Central memory CD8-positive, alpha-beta T cell (primary cell): ENCODE measurements at places on chromosomes 5 and 9.

GRCh38 chr9:96116275-96117064 lies 185.5 kb downstream of the HSD17B3 start:
- no peak for DNase-seq

DNA sequence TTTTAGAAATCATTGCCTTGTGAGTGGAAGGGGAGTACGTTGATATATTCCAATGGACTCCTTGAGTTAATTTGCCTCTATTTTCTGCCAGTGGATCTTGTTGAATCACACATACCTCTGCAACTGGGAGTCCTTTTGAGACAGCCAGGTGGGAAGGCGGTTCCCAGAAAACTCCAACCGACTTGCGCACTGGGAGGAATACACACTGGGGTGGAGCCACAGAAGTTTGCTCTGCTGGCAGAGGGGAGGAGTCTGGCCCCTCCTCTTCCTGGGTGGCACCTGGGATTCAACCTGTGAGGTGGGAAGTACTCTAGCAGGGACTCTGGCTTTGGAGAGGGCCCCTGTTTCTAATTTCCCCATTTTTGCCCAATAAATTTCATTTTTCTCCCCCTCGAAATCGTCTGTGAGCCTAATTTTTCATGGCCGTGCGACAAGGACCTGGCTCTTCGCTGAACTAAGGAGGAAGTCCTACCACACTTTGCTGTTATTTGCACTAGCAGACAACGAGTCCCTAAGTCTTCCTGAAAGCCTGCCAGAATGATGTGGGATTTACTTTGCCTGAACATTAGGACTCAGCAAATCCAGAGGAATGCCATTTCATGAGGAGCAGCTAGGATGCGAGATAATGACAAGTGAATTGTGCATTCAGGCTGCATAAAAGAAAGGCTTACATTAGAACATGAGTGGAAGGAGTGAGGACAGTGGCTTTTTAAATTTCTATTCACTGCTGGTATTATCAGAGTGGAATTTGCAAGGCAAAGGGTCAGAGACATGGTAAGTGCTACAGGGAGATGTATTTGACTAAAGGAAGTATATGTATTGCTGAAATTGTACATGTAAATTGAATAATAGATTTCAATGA lies 67.2 kb downstream of the PRLR start:
- DNase-seq = no peak

DNA sequence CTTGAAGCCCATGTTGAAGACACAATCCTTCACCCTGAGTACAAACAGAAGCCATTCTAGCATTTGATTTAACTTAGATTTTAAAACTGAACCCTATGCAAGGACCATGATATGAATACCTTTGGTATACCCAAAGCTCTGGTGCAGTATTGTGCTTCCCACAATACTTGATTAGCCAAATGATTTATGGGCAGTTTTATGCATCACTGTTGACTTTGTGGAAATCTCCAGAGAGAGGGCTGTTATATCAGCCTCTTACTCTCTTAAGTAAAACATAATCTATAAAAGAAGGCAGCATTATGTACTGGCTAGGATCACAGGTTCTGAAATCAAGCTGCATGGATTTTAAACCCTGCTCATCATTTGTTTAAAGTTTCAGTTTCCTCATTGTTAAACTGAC lies 762.8 kb downstream of the EFNA5 start:
- DNase-seq = no peak

- DNase-seq = no peak
Measured at GRCh38 chr5:71533142-71533541, 54.0 kb upstream of the MCCC2 start.

DNA sequence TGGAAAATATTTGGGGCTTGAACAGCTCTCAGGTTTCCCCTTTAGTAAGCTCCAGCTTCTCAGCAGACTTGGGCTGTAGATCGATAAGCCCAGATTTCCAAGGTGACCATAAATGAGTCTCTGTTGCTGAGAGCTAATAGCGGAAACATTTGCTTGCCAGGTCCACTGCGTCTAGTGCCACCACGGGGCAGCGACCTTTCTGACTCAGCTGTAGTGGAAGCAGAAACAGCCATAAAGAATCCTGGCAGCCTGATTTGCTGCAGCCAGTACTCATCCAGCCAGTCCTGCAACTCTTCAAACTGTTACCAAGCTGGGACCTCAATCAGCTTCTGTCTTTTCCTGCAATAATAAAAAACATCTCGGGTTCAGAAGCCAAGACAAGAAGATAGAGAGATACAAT lies 241.7 kb downstream of the DOCK8 start:
- DNase-seq = no peak

DNA sequence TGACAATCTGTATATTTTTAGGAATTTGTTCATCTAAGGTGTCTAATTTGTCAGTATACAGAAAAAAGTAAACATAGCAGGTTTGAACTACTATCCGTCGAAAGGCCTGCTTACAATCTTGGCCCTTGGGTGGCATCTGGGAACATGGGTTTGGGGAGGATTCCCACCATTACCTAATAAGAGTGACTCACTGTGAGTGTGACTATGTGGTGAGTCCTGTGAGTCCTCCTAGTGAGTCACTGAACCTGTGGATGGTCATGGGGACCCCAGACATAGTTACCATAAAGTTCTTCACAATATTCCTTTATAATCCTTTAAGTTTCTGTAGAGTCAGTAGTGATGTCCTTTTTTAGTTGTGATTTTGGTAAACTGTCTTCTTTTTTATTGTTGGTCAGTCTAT lies 37.0 kb downstream of the RNF130 start:
- DNase-seq = no peak

DNA sequence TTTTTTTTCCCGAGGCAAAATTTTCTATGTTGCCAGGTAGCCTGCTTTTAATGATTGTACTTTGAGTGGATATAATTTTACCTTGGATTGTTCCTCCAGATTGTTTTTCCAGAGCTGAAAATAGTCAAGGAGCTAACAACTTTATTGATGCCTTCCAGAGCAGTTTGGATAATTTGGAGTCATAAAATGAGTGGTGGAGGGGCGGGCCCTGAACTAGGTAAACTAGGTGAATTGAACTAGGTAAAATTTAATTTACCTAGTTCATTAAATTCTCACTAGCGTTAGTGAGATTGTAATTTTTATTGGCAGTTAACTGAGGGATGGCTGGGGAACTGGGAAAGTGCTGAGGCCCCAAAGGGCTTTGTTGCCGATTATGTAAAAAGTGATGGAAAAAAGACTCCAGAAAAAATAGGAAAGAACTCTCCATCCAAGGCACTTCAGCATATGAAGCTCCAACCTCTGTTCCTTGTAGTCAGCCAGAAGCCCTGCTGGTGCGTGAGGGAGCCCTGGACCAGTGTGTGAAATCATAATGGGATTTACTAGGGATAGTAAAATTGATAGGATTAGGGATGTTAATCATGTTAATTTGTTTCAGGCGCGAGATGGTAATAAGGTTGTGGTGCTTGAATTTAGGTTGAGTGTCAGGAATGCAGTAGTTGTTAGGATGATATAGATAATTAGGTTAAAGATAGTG lies 1.7 kb downstream of the DNAJC25 start:
- no peak for DNase-seq

- no peak for DNase-seq
Measured at GRCh38 chr9:100020121-100020795, 78.5 kb downstream of the ERP44 start.

- no peak for DNase-seq
Measured at GRCh38 chr5:85512896-85513295, 1104.8 kb upstream of the COX7C start.

GRCh38 chr5:94228791-94229190 lies 389.6 kb downstream of the KIAA0825 start:
- no peak for DNase-seq

DNA sequence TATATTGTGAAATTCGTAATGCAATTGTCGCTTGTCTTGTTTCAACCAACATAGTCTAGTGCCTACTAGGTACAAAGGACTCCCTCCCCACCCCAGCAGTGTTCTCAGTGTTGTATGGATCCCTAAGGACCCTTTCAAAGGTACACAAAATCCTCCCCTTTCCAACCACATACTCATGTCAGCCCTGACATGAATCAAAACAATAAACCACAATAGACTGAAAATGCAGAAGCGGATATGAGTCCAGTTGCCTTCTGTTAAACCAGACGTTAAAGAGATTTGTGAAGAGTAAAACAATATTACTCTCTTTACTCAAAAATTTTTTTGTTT lies 82.4 kb upstream of the IFNK start:
- no peak for DNase-seq

- DNase-seq = no peak
Measured at GRCh38 chr5:170466988-170467707, 36.7 kb upstream of the KCNIP1 start.

DNA sequence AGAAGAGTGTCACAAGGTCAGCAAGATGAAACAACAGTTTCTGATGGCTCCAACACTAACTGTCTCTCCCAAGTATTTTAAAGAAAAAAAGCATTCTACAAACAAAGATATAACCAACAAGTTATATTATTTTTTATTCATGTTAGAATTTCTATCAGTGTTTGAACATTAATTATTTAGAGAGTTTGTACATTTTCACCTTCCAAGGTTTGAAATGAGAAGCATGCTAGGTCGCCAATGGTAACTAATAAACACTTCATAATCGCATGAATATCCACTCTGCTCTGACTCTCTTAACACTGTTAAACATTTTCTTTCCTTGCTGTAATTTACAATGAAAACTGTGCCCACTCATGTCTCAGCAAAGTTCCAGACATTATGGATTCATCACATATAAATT lies 73.5 kb downstream of the PTCH1 start:
- DNase-seq = no peak

DNA sequence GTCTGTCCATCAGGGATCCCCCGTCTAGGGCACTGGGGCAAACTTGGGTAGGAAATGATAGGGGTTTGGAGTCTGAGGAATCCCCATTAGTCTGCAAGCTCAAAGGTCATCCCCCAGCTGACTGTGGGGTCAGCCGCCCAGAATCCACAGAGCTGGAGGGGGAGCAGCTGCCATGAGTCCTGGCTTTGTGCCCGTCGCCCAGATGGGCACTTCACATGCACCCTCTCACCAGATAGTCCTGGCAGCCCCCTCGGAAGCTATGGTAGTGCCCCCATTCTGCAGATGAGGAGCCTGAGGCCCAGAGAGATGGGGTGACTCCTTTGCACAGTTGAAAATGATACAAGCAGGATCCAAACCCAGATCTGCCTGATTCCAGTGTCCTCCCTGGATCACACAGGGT lies 35.7 kb upstream of the RPL26L1 start:
- DNase-seq = no peak

- no peak for DNase-seq
Measured at GRCh38 chr9:135507104-135508035, 6.9 kb downstream of the MRPS2 start.

GRCh38 chr5:77498952-77499351 lies 6.8 kb upstream of the WDR41 start:
- DNase-seq = no peak

DNA sequence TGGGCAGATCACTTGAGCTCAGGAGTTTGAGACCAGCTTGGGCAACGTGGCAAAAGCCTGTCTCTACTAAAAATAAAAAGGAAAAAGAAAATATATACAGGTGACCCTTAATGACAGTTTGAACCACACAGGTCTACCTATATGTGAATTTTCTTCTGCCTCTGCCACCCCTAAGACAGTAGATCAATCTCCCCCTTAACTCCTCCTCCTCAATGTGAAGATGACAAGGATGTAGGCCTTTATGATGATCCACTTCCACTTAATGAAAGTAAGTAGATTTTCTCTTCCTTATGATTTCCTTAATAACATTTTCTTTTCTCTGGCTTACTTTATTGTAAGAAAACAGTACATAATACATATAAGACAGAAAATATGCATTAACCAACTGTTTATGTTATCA lies 3.4 kb downstream of the AKNA start:
- DNase-seq = no peak

DNA sequence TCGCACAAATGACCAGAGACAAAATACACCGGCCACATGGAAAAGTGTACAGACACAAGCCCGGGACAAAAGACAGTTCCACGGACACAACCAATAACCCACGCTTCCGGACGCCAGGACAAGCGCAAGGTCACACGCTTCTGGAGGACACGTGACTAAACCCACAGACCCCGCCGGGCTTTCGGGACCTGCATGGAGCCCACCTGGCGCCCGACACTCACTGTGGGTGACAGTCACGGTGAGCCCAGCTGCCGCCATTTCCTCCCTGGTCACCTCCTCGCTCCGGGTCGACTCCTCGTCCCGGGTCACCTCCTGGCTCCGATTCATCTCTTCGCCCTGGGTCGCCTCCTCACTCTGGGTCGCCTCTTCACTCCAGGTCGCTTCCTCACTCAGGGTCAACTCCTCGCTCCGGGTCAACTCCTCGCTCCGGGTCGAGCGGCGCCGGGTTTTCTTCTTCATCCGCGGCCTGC lies 470 bp downstream of the BAG1 start:
- DNase-seq = no peak

DNA sequence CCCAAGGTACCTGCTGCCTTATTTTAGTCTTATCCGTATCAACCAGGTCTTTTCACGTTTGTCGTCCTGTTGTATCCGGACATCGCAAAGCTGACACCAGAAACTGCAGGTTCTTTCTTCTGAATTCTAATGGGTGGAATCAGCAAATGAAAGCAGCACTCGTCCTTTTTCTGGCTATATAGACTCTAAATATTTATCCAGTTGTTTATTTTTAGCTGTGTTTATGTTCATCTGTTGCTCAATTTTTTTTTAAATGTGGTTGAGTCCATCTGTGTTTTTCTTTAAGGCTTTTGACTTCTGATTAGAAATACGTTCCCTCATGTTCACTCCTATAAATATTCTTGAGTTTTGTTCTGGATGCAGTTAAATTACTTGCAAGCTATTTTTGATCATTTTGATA lies 831.7 kb downstream of the MTRR start:
- DNase-seq = no peak

DNA sequence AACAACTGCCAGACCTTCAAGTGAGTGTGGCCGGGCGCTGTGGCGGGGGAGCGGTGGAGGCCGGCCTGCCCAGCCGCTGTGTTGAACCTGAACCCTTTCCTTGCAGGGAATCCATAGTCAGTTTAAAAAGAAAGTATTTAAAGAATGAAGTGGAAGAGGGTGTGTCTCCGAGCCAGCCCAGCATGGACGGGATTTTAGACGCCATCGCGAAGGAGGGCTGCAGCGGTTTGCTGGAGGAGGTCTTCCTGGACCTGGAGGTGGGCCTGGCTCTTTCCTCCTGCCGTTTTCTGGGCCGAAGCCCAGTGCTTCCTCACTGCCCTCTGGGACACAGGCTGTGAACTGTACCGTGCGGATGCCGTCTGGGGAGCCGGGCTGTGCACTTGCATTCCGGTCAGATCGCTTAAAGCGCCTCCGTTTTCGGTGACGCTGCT lies 19.1 kb downstream of the EXOC3 start:
- DNase-seq = no peak

GRCh38 chr5:78005021-78005785 lies 229.1 kb upstream of the TBCA start:
- DNase-seq = no peak

DNA sequence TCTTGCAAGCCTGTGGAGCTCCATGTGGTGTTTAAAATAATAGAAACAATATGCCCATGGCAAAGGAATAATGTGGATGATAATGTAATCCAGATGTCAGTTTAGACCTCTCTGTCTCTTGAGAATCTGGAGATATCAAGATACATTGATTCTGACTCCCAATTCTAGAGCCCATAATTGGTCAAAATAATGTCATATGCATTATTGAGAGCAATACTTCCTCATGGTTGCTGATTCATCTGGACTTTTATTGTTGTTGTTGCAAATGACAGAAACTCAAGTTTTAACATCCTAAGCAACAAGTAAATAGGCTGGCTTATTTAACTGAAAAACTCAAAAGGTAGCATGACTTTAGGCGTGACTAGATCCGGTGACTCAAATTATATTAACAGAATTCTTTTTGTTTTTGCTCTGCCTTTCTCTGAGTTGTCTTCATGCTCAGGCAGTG lies 152.1 kb downstream of the PCSK1 start:
- no peak for DNase-seq

GRCh38 chr5:137747848-137748247 lies 6.3 kb downstream of the HNRNPA0 start:
- DNase-seq = no peak

GRCh38 chr5:133985540-133986180 lies 17.2 kb upstream of the C5orf15 start:
- no peak for DNase-seq
